ENCODE measurements at places on chromosomes 11 and 22.

DNA sequence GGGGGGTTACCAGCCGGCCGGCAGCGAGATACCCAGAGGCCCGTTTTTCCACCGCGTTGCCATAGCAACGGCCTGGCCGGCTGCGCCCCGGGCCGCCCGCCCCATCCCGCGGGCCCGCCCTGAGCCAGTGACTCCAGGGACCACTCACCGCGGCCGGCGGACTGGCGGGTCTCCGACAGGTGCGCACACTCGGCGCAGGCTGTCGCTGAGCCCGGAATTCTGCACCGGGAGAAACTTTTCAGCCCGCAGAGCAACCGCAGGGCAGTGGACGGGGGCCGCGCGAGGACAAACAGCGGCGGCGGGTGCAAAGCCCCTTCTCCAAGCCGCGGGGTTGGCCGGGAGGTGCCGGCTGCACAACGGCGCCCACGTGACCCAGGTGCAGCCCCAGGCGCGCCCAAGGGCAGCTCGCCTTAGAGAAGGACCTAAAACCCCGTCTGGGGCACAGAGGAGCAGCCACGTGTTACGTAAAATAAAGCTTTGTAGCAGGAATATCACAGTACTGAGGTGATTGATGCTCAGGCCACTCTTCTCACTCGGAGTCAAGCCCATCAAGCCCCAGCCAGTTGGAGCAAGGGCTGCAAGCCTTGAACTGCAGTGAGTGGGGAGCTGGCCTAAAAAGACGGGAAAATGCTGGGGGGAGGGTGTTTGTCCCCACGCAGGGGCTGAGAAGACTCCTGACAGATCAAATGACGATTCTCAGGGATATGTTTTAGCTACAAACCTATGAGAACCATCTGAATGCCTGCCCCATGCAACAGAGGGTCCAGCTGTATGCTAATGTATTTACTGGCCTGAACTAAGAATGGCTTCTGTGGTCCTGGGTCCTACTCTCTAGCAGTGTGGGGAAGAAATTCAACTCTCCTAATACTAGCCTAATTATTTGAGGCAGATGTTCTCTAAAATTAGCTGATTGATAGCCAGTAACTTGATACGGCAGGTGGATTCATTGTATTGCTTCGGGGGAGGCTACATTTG lies at the start of gene STK33:
Gene STK33 (minus strand): TSS at position 294 of the 975 bp plus-strand sequence. CDS start 119,323 bp downstream, outside the sequence.
- DNase-seq = no peak

DNA sequence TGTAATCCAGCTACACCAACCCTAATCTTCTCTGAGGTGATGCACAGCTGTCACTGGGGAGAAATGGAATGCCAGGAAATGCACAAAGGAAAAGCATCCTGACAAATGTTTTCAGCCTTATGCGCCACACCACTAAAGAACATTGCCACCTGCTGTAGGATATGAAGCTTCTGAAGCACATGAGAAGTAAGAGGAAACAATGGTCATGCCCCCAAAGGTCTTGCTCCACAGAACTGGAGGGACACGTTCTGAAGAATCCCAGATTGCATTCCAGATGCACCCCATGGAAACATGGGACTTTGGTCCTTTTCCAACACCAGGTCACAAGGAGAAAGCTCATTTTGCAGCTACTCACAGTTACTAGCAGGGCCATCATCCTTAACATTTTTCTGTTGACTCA lies 48.7 kb upstream of the ZBED5 start:
- no peak for DNase-seq

- no peak for DNase-seq
Measured at GRCh38 chr11:45253640-45254039, 32.5 kb downstream of the SYT13 start.

GRCh38 chr22:46588279-46589140 lies 31.7 kb upstream of the GRAMD4 start:
- DNase-seq = no peak
